ENCODE measurements at places on chromosomes 6 and 20.

DNA sequence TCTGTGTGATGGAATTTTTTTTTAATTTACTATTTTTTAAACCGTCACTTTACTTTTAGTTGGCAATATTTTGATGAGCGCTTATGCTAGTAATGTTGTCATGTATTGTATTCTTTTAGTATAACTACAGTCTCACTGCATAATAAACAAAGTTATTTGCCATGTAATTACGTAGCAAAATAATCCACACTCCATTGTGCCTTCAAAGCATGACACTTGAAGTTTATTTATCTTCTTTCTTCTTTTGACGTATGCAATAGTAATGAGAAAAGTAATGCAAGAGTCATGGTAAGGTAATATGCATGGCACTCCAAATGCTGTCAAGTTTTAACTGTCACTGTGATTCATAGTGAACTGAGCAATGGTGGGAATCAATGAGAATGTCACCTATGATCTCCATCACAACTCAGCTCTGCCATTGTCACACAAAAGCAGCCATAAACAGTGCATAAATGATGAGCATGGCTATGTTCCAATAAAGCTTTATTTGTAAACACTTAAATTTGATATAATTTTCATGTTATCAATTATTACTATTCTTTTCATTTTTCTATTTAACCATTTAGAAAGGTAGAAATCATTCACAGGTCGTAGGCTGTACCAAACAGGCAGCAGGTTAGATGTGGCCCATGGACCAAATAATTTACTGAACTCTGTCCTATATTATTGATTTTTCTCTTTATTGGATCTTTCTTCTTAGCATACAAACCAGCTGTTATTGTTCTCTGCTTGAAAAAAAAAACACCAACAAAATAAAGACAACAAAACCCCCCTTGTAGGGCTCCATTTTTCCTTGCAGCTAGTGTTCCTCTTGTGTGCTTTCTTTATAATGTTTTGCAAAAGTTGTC is 27.1 kb downstream of the RNF217 start:
- DNase-seq: no peak

DNA sequence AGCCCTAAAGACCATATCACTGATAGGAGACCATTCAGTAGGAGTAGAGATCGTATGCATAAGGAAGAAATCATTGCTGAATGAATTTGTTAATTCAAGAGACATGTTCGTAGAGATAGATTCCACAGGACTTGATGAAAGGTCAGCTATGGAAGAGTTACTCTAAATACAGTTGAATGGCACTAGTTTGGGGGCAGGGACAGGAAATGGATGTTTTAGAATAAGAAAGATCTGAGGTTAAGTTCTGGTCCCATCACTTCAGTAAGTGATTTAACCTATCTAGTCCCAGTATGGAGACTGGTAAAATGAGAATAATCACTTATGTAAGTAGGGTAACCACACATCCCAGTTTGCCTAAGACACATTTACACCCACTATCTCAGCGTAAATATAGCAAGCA is 2.9 kb upstream of the BFSP1 start:
- DNase-seq: no peak

DNA sequence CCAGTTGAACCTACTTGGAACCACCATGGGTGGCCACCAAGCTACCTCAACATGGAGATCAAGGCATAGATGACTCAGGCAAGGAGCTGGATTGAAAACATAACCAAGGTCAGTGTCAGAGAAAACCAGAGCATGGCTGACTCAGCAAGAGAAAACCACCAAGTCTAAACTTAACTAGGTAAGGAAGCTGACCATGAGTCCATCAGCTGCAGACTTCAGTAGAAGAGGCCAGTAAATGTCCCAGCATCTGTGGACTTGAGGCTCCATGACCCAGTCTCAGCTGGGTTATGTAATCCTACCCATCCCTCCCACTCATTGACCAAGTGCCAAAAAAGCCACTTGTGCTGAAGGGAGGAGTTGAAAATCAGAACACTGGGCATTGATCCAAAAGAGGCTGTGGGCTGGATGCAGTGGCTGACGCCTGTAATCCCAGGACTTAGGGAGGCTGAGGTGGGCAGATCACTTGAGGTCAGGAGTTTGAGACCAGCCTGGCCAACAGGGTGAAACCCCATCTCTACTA is 93.7 kb upstream of the CBLN4 start:
- DNase-seq: no peak

- DNase-seq: no peak
Measured at GRCh38 chr6:80696268-80696667, 589.8 kb downstream of the BCKDHB start.

DNA sequence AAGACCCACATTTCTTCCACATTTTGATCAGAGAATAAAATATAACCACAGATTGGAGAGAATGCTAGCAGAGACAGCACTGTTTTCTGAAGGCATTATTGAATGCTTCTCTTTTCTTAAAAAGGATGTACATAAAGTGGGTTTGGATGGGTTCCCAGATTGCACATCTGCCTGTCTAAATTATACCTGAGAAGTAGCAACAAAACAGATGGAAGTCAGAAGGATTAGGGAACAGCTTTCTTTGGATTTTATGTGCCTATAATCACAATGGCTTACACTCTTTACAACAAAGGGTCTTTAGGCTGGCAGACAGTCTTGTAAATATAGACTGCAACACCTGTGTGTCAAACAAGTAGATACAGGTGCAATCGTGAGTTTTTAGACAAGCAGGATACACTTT is 622.2 kb upstream of the MANEA start:
- DNase-seq: no peak

GRCh38 chr6:25962149-25963127 is at the start of gene TRIM38:
TRIM38 (plus strand) TSS chr6:25962802; CDS start chr6:25966523, 3,721 bp downstream.
- peak; percentile 44 for DNase-seq

GRCh38 chr20:15068486-15068885 is 731.1 kb upstream of the FLRT3 start:
- no peak for DNase-seq

- DNase-seq: no peak
Measured at GRCh38 chr6:148389086-148389485, 46.4 kb downstream of the SASH1 start.

GRCh38 chr6:142372348-142372747 is 70.5 kb downstream of the ADGRG6 start:
- DNase-seq: no peak

- DNase-seq: no peak
Measured at GRCh38 chr6:139828751-139829519, 454.5 kb upstream of the CITED2 start.

DNA sequence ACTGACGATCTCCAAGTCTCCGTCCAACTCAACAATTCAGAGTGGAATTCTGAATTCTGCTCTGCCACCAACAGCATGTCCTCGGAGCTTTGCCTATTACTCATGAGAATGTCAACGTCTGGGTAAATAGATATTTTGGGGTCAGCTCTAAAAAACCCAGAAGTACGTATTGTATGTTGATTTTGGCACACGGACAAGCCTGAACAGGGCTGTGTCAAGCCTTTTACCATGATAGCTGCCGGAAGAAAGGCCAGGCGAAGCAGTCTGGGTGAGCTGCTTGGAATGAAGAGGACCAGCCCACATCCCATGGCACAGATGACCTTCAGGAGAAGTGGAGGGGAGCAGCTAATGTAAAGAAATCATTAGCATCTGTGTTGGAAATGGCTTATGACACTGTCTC is 88.0 kb upstream of the JAG1 start:
- DNase-seq: no peak
